NCI-H1417 treated with DMSO at 0.1 percent for 48 hours (cell line): ENCODE measurements at places on chromosomes 3 and 15.

- DNase-seq = no peak
These were observed 580.3 kb downstream of the MECOM start for GRCh38 chr3:169083163-169083562.

GRCh38 chr3:150370122-150370602 lies 37.9 kb upstream of the TSC22D2 start:
- DNase-seq = no peak

- DNase-seq = no peak
These were observed 23.5 kb upstream of the TRPM1 start for GRCh38 chr15:31125061-31125460.

DNA sequence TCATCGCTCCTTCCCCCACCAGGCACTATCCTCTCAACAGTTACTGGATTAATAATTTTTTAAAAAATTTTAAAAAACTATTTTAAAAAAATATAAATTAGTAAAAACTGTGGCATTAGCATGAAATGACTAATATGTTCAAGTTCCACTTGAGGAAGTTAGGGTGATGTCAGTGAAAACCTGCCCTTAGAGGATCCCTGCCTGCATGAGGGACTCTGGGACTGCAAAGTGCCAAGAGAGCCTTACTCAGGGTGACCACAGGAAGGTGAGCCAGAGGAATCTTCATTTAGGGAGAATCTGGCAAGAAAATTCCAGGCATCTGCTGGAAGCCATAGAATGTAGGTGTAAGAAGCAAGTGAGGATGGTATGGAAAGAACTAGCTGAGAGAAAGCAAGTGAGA lies 157.7 kb upstream of the BCL6 start:
- DNase-seq = no peak

- no peak for DNase-seq
These were observed 102.1 kb upstream of the ETV5 start for GRCh38 chr3:186210852-186211500.

GRCh38 chr3:144864646-144865045 lies 893.0 kb downstream of the DIPK2A start:
- no peak for DNase-seq

- DNase-seq = no peak
These were observed 662 bp downstream of the UBL7 start for GRCh38 chr15:74460298-74460697.

DNA sequence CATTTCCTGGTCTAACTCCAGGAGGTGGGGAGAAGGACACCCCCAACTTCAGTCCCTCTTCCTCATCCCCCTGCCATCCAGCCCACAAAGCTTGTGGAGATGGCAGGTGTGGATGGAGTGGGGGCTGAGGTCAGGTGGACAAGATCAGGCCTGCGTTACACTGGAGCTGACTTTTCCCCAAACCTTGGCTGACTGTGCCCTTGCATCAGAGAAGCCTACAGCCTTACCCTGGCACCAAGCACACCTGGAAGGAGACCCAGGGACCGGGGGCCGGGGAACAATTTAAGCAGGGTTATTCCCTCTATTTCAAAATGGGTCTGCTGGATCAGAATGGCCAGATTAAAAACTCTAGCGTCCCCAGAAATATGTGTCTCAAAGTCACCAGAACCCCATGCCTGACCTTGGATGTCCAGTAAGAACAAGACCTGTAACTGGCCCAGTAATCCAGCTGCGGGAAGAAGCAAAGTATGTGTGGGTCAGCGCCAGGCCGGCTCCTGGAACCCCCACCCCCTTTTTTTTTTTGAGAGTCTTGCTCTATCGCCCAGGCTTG lies 14.4 kb downstream of the TNK2 start:
- no peak for DNase-seq

DNA sequence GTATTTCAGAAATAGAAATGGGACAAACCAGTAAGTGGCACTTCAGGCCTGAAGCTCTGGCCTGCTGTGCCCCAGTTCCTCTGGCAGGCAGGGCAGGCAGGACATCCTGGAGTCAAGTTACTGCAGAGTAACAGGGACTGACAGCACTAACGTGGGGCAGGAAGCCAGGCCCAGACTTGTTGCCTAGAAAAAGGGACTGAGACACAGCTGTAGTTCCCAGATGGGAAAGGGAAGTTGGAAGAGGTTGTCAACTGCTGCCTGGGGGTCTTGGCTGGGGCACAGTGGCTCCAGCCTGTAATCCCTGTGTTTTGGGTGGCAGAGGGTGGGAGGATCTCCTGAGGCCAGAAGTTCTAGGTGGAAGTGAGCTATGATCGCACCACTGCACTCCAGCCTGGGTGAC lies 171.9 kb downstream of the FMN1 start:
- DNase-seq = no peak

- no peak for DNase-seq
These were observed 10.5 kb downstream of the ITIH4 start for GRCh38 chr3:52819936-52820335.

DNA sequence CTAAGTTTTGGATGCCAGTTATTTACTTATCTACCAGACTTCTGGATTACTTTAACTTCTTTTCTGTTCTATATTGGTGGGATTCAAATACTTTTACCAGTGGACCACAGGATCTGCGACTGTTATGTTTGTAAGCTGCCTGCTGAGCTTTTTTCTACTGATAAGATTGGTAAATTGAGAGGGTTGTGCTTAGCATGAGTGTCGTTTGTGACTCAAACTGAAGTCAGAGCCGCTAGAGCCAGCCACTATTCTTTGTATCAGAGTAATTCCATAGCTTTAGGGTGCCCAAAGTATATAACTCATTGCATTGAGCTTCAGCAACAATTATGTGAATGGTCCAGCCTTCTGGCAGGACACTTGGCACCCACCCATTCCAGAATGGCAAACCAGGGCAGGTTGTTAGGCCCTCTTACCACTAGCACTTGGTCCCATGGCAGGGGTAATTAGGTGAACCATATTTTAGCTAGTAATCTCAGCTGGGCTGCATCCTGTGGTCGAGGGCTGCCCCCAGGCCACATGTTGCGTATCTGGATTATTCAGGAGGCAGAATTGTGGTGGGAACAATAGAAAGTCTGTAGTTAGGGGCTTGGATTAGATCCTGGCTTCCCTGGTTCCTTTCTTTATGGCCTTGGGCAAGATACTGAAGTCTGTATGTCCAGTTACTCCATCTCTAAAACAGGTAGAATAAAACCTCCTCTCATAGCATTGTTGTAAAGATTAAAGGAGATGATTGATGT lies 6.0 kb downstream of the PLCL2 start:
- no peak for DNase-seq

- DNase-seq = no peak
These were observed 38.8 kb downstream of the AKAP13 start for GRCh38 chr15:85419161-85419560.

DNA sequence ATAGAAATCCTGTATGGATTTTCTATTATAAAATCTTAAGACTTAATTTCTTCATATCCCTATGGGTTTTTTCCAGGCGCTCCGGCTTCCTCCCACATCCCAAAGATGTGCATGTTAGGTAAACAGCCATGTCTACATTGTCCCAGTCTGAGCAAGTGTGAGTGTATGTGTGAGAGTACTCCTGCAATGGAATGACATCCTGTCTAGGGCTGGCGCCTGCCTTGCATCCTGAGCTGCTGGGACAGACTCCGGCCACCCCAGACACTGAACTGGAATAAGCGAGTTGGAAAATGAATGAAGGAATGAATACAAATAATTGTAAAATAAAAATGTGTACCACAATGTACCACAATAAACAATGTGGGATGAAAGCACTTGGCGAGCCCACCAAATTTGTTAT lies 69.2 kb downstream of the RFTN1 start:
- DNase-seq = no peak

- no peak for DNase-seq
These were observed 304.2 kb upstream of the CTNNB1 start for GRCh38 chr3:40895109-40895508.

DNA sequence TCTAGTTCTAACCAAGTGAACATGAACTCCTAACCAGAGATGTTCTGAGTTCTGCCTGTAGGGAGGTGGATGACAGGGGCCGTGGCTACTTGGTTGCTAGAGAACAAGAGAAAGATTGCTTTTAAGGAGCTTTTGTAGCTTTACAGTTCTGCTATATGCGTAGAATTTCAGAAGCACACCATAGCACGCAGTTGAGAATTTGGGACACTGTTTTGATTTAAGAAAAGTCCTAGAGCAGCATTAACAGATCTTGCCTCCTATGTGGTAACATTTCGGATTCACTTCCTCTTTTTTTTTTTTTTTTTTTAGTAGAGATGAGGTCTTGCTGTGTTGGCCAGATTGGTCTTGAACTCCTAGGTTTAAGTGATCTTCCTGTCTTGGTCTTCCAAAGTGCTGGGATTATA lies 181.7 kb downstream of the TCF12 start:
- no peak for DNase-seq

DNA sequence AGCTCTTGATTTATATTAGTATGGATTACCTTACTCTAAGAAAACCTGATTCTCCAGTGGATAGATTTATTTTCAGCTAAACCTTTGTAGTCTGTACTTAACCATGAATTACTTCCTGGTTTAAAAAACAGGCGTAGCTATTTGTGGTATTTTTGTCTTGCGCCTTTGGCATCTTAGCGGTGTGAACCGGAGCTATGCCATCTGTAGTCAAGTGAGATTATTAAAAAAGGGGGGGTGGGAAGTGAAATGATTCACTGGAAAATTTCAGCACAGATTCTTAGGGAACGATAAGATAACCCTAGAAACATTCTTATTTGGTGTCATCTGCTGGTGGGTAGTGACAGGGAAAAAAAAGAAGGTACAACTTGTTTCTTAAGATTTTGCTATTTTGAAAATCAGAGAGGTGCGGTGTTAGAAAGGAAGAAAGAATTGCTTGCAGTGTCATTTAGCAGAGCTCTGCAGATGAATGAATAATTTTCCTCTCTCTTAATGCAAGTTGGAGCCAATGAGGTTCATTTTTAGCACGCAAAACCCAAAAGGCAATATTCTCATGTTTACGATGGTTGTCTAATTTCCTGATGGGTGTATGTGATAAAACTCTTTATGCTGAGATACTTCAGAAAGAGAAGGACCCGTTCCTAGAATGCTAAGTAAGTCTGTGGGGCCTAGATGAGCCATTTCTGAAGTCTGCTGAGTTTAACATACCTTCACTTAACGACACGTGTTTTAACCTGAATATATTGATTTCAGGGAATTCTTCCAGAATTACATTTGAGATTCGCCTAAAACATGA lies 44.0 kb downstream of the PSMD6 start:
- DNase-seq = no peak

GRCh38 chr3:27533718-27534573 lies 49.8 kb upstream of the SLC4A7 start:
- no peak for DNase-seq

- no peak for DNase-seq
These were observed 189.3 kb downstream of the NFKBIZ start for GRCh38 chr3:102038477-102039142.

- no peak for DNase-seq
These were observed 148.2 kb upstream of the TOPAZ1 start for GRCh38 chr3:44093531-44093930.

GRCh38 chr15:81910355-81911021 lies 135.3 kb downstream of the MEX3B start:
- no peak for DNase-seq

- DNase-seq = no peak
These were observed 93.7 kb downstream of the ABI3BP start for GRCh38 chr3:100899440-100900091.

- no peak for DNase-seq
These were observed 74.5 kb upstream of the SLC6A1 start for GRCh38 chr3:10918011-10918410.

DNA sequence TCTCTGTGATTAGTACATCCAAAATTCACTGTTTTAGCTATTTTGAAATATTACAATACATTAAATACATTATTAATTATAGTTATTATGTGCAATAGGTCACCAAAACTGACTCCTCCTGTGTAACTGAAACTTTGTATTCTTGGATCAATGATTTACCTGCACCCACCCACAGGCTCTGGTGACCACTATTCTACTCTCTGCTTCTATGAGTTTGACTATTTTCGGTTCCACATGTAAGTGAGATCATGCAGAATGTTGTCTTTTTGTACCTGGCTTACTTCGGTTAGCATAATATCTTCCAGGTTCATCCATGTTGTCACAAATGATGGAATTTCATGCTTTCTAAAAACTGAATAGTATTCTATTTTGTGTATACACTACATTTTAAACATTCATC lies 43.8 kb downstream of the SLC2A2 start:
- DNase-seq = no peak

GRCh38 chr15:51131596-51132290 lies 37.0 kb upstream of the TNFAIP8L3 start:
- no peak for DNase-seq

DNA sequence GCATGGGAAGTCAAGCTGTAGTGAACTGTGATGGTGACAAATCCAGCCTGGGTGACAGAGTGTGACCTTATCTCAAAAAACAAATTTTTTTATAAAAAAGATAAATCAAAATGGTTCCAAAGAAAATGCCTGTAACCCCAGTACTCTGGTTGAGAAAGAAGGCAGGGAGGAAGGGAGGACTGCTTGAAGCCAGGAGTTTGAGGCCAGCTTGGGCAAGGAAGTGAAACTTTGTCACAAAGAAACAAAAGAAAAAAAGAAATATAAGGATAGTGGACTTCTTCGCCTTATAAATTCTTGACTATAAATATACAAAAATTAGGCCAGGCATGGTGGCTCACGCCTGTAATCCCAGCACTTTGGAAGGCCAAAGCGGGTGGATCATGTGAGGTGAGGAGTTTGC lies 34.1 kb downstream of the SMARCC1 start:
- no peak for DNase-seq

DNA sequence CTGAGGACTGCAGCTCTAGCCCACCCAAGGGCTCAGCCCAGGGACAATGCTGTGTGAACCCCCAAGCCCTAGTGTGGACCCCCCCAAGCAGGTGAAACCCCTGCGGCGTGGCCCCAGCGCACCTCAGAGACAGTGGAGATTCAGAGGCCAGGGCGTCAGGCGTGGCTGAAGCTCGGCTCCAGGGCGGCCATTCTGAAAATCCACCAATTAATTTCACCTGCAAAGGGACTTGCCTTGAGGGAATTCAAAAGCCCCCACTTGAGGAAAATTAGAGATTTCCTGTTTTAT lies 148.3 kb downstream of the NSMCE3 start:
- no peak for DNase-seq

DNA sequence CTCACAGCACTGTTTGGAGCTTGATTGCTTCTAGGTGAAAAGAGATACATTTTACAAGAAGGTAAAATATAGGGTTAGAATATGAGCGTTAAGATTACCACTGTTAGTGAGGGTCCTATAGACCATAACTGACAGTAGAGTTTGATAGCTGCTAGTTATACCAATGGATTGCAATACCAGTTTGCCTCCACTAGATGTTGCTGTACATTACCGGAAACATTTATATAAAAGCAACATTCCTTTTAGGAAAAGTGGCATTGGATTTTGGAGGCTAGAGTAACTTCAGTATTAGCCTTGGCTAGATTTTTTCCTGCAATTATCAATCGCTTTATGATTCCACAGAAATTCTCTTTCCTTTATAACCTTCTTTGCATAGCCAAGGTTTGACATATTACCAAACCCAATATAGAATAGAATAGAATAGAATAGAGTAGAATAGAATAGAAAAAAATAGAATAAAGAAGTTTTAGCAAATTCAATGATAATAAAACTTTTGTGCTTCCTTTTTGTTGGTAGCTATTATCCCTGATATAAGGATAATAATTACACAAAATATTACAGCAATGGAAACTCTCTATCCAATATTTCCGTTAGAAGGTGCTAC lies 1093.6 kb upstream of the ALCAM start:
- no peak for DNase-seq

- no peak for DNase-seq
These were observed 17.3 kb upstream of the BSN start for GRCh38 chr3:49536875-49537533.
